Ascending aorta (tissue), 2 donors: ENCODE measurements at places on chromosomes 3 and 15.

GRCh38 chr3:33659856-33660434, 58.1 kb downstream of the CLASP2 start:
- no peak for DNase-seq

- DNase-seq = no peak
These were observed 29.5 kb downstream of the TBC1D2B start for GRCh38 chr15:78047761-78048627.

GRCh38 chr3:8983591-8983990, 20.3 kb upstream of the RAD18 start:
- no peak for DNase-seq

GRCh38 chr3:124851905-124852304, 35.3 kb downstream of the ITGB5 start:
- no peak for DNase-seq
